Nucleus accumbens (tissue), 56 donors: ENCODE measurements at places on chromosomes 13 and 19.

DNA sequence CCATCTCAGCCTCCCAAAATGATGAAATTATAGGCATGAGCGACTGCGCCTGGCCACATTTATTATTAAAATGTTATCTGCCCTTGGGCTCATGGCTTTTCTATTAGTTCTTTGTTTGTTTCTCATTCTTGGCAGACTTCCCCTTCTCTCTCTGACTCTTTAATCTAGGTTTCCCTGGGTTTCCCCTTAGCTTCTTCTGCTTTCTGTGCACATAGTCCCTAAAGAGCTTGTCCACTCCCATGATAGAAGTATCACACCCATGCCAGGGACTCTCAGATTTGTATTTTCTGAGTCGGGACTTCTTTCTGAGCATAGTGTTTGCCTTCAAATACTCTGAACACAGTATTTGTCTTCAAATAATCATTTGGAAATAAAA lies 38.6 kb upstream of the ITM2B start:
- DNase-seq = no peak

GRCh38 chr19:51664131-51664530 lies 17.5 kb upstream of the SIGLEC14 start:
- DNase-seq = no peak

GRCh38 chr19:44903602-44904425 lies 1.8 kb upstream of the APOE start:
- DNase-seq = peak; percentile 63

DNA sequence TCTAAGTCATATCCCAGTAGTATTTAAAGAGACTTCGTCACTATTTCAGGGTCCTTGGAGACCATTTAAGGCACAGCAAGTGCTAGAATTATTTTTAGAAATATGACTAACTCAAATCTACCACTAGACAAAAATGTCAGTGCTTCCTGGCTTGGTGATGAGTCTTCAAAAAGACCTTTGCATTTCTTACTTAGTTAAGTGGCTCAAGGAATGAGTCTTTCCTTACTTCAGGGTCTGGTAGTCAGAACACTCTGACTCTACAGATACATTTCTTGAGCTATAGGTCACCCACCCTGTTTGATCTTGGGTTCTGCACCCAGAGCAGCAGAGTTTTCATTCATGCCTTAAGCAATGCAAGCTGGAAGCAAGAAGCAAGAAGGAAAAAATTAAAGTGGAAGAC lies 191.0 kb upstream of the HTR2A start:
- DNase-seq = no peak

DNA sequence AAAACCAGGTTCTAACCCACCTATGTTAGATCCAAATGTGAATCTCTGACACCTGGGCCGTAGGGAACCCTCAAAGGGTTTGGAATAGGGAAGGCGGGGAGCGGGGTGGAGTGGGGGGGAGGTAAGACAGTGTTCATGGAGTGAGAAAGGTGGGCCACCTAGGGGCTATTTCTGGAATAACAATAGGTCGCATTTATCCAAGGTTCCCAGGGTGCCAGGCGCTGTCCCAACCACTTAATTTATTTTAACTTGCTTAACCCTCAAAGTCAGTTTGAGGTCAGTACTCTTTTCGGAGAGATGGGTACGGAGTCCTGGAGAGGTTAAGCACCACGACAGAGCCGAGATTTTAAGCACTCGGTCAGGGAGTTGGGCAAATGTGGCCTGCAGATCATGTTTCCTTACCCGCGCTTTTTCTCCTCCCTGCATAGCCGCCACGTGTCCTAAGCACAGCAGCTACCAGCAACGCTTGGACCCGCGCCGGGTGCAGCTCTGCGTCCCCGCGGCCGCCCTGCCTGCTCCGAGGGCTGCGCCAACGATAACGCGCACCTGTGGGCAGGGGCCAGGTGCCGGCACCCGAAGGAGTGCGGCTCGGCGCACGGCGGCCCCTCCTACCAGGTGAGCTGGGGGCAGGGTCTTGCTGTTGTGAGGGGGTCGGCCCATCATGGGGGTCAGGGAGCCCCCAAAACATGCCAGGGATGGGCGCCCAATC lies 25.0 kb upstream of the FXYD3 start:
- peak; percentile 40 for DNase-seq

GRCh38 chr19:57068921-57069697 lies 50.7 kb upstream of the USP29 start:
- peak; percentile 12 for DNase-seq
